ENCODE measurements at places on chromosomes 1 and 21.

GRCh38 chr1:116279715-116280114, 93.3 kb upstream of the ATP1A1 start:
- no peak for DNase-seq

- DNase-seq, result no peak
These were observed 39.9 kb upstream of the TSPAN2 start for GRCh38 chr1:115129071-115129640.

DNA sequence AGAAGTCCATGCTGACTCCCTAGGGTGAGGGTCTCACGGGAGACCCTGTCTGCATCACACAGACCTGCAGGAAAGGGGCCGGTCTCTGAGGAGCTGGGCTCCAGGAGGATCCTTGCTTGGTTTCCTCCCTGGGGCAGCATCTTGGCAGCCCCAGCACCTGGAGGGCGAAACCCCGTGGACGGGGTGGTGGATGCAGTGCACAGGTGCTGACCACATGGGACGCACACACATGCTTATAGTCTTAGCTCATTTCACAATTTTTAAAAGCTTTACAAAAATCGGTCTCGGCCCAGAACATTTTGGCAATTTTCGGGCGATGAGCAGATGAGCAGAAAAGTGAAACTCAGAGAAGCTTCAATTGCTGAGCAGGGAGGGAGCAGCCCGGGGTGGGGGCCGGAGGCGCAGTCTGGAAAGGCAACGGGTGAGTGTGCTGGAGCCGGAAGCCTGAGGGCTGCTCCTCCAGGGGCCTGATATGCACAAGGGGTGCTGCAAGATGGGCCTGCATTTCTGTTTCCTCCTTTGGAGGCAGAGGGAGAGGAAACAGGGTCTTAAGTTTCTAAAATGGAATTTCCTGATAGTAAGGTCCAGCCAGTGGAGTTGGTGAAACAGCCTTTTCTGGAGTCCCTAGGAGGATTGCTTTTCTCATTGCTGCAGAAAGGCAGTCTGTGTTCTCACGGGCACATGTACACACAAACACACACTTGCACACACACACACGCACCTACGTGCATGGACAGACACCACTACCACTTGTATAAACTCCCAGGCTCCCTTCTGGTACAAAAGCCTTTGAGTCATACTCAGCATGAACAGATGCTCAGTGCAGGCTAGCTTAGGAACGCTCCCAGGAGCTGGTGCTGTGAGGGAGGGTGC, 60.6 kb downstream of the SCCPDH start:
- DNase-seq, result no peak

GRCh38 chr21:44511219-44511937, 28.6 kb downstream of the KRTAP10-1 start:
- no peak for DNase-seq

DNA sequence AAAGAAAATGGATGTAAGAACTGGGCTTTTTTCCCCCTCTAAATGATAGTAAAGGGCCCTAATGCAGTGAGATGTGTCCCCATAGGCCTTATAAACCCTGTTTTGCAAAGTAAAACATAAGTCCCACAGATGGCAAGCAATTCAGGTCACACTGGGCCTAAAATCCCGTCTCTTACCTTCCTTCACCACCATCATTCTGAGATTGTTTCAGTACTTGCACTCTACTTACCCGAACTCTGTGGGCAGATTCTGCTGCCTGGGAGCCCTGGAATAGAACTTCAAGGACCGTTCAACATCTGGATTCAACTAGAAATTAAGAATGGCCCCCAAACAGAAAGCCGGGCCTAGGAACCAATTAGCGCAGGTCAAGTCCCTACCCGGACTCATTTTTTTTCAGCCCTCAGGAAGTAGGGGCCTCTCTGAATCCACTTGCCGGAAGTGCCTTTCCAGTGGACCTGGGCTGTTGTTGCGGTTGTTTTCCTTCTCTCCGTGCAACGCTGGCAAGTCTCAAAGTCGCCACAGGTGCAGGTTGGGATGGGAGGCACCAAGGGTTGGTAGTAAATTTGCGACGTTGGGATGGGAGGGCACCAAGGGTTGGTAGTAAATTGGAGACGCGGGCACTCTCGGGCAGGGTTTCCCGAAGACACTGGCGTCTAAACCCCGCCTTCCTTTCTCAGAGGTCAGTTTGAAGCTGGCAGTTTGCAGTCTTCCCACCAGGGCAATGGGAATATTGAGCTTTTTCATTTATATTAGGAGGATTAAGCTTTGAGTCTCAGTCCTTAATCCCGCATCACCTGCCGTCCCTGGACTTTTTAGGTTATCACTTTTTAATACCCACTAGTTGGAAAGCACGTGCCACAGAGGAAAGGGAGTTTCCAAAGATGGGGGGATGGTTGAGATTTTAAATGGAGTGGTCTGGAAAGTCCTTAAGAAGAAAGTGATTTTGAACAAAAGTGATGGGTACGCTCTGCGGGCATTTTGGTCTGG, at the start of gene TMEM69:
Gene TMEM69 (plus strand): TSS at position 428 of the 987 bp plus-strand sequence. CDS start 2,888 bp downstream, outside the sequence.
- peak; percentile 71 for DNase-seq

- DNase-seq, result no peak
These were observed 127.9 kb upstream of the DUSP10 start for GRCh38 chr1:221869779-221870178.

DNA sequence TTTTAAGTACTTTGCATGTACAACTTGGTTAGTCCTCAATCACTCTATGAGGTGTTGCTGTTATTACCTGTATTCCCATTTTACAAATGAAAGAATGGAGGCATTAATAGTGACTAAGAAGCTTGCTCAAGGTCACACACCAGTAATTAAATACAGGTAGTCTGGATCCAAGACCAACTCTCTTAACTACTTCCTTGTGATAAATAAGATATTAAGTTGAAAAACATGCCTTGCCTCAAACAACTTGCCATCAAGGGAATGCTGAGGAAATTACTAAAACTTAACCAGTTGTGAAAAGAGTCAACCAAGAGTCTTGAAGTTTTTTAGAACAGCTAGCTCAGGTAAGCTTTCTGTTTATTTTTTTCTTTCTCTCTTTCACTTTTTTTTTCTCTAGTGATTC, 21.0 kb upstream of the LAMC1 start:
- no peak for DNase-seq

- no peak for DNase-seq
These were observed 104.0 kb downstream of the NIBAN1 start for GRCh38 chr1:184870319-184870718.

DNA sequence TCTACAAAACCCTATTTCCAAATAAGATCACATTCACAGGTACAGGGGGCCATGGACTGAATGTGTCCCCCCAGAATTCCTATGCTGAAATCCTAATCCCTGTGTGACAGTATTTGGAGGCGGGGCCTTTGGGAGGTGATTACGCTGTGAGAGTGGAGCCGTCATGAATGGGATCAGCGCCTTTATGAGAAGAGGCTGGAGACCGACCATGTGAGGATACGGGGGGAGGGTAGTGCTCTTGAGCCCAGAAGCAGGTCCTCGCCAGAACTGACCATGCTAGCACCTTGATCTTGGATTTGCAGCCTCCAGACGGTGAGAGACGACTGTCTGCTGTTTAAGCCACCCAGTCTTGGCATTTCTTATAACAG, 23.8 kb upstream of the KIF26B start:
- DNase-seq, result no peak

DNA sequence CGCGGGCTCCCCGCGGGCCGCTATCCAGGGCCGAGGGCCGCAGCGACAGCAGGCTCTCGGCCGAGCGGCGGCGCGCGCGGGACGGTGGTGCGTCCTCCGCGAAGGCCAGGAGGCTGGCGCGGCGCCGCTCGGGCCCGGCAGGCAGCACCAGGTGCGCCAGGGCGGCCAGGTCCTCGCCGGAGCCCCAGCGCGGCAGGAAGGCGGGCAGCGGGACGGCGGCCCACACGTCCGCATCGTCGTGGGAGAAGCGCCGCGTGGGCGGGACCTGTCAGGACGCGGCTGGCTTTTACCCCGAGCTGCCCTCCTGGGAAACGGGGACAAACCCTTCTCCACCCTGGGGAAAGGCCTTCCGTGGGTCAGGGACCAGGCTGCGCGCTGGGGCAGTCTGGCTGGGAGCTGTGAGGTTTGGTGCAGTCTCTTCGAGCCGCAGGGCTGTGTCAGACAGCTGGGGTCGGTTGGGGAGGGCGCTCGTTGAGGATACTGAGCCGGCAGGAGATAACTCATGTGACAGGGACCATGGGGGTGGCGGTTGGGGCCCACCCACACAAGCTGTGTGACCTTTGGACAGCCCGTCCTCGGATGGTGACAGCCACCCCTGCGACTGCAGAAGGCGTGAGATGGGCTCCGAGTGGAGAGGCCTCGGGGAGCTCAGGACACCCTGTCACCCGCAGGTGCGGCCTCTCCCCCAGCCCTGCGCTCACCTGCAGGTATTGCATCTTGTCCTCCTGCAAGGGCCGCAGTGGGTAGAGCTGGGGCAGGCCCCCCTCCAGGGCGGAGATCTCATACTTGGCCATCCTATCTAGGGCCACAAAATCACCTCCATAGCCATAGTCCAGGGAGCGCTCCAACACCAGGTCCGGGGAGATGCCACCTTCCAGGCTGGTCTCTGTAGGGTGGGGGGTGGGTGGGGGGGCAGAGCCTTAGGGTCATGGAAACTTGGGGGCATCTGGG, 6.0 kb downstream of the HES3 start:
- DNase-seq, result no peak

GRCh38 chr1:88061492-88062177, 622.4 kb upstream of the PKN2 start:
- no peak for DNase-seq

- no peak for DNase-seq
These were observed 8.8 kb upstream of the TGFB2 start for GRCh38 chr1:218336328-218336727.

DNA sequence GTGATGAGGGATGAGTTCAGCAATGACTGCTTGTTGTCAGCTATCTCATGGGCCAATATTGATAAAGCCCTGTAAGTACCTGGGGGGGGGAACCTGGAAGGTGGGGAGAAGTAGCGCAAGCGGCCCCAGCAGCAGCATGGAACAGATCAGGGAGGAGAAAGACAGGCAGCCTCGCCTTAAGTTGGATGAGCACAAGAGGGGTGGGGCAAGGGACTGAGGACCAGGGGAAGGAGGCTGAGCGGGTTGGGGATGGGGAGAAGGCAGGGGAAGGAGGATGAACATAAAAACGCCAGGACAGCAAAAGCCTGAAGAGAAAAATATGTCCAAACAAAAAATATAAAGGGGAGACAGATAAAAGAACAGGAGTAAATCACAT, 70.6 kb downstream of the ALG14 start:
- DNase-seq, result no peak

DNA sequence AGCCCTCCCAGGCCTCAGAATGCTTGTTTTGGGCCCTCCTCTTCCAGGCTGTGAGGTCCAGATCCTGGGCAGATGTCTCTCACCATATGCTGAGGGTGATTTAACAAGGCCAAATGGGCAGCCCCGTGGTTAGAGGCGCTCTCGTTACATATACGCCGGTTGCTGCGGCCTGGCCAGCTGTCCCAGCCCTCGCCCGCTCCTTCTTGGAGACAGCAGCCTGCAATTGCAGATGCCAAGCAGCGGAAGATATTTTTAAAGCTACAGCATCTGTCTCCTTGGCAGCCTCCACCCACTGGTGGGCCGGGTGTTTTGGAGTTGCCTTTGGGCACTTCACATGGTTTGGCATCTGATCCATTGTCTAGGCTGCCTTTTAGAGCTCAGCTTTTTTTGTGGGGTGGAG, 178.8 kb upstream of the NFIA start:
- DNase-seq, result no peak

DNA sequence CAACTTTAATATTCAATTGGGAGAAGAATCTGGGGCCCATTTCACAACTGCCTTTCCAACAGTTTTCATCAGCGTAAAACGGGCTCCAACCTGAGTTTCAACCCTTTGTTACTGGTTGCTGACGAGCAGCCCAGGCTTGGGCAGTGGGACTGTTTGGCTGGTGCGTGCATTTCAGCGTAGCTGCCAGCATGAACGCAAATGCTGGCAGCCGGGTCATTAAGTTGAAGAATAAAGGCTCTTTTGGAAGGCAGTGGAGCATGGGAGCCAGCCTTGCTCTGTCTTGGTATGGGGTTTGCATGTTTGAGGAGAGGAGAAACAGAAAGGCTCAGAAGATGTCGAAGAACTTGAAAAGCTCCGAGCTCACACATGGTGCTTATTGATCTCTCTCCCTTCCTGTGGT, 40.7 kb downstream of the WDR3 start:
- no peak for DNase-seq

DNA sequence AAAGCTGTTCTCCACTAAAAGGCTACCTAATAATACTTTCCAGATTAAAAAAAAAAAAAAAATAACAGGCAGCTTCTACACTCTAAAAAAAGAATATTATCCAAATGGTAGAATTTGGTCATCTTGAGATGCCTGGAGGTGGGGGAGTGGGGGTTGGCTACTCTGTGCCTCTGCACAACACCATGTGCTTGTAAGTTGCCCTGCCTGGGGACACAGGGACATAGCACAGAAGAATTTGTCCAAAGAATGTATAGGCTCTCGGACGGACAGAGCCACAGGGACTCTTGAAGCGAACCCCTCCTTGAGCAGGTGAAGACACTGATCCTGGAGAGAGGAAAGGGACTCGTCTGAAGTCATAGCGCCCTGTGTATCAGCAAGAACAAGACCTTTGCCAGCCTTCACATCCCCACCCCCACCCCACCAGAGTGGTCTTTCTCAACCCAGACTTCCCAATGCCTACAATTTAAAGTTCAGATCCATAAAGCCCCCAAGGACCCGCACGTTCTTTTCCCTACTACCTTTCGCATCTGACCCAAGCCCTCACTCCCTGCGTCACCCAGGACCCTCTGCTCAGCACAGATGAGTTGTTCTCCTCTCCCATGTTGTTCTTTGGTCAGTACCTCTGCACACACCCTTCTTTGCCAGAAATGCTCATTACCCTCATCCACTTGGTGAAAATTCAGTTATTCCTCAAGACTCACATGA, 72.6 kb downstream of the LGR6 start:
- DNase-seq, result no peak

DNA sequence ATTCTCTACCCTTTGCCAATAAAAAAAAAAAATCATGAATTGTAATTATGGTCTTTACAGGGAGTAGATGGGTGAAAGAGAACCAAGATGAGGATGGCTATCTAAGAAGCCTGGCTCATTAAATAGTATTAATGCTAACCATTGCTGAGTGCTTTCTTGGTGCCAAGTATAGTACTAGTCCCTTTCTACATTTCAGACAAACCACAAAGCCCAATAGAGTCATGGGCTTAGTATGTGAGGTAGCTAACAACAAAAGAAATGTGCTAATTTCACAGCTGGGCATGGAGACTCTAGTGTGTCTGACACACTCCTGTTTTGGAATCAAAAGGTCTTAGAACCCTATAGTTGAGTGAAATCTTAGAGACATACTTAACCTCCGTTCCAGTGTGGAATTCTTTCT, 84.5 kb upstream of the ESRRG start:
- DNase-seq, result no peak

Data from activated gamma-delta T cell treated with anti-CD3 and anti-CD28 coated beads, Interleukin-2, amount 50 U/mL, for 16 hours (primary cell).